Hindlimb muscle (tissue), 1 donor: ENCODE measurements at places on chromosomes 1 and 21. TPM values are rescaled to one million over a fixed set of nuclear protein-coding genes. Genes with fewer than 3 reads are reported as not detected.
A peak's percentile ranks its signal among the peaks of the same experiment; 100 is the strongest.

DNA sequence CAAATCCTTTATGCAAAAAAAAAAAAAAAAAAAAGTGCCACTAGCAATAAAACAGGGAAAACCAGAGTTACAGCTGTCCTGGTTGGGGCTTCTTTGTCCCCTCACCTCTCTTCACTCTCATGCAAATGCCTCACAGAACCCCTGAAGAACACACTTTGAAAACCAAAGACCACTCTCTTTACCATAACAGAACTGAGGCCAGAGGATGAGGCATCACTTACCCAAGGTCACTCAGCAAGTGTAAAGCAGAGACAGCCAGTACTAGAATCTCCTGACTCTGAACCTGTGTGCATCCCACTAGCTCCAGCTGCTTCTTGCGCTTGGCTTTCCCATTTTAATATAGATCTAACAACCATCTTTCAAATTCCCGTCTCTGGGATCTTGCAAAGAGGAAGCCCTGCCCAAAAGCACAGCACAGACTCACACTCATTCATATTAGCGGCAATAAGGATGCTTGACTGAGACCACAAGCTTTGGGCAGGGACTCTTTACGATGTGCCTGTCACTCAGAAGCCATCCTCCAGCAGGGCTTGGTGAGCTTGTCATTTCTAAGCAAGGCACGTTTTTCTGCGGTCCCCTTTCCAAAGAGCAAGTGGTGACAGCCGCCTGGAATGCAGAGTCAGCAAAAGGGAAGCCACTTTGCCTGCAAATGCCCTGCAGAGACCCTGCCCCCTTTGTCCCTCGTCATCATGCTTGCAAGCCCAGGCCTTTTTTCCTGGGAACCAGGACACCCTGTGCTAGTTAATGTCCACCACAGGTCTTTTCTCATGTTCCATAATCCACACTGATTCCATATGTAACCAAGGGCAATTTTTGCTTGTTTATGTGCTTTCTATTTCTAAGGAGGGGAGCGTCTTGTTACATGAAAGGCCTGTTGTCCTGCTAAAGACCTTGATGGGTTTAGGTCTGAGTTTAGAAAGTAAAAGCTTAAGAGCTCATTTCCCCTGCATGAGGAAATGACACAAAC lies 76.5 kb upstream of the NFIA start:
- no peak for DNase-seq

DNA sequence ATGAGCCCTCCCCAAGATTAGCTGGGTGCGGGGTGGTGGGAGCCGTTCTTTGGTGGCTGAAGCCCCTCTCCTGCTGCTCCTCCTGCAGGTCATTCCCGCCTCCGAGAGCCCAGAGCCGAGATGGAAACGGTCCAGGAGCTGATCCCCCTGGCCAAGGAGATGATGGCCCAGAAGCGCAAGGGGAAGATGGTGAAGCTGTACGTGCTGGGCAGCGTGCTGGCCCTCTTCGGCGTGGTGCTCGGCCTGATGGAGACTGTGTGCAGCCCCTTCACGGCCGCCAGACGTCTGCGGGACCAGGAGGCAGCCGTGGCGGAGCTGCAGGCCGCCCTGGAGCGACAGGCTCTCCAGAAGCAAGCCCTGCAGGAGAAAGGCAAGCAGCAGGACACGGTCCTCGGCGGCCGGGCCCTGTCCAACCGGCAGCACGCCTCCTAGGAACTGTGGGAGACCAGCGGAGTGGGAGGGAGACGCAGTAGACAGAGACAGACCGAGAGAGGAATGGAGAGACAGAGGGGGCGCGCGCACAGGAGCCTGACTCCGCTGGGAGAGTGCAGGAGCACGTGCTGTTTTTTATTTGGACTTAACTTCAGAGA lies 448 bp downstream of the G0S2 start:
- peak; percentile 47 for DNase-seq

DNA sequence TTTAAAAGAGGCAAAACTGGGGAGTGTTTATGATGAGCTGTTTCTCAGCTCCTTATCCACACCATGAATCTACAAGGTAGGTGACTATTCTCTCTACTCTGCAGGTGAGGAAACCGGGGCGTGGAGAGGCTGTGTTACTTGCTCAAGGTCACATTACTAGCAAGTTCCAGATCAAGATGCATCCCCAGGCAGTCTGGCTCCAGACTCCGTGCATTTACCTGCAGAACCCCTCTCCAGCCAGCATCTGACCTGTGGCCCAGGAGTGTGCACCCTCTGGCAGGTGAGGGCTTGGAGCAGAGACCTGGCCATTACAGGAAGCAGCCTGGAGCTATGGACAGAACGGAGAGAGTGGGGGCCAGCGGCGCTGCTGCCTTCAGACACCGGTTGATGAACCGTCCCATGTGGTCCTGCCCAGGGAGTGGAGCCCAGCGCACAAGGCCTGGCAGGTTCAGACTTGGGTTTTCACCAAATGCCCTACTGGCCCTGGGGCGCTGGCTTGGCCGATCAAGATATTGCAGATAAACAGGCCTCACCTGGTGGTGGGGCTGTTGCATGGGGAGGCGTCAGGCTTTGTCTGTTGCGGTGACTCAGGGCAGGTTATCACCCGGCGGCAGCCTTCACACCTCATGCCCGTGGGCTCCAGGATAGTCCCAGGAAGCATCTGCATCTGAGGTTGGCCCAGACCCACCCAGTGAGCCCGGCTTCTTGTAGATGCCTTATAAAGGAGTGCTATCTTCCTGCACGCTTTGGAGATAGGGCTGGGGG lies 29.2 kb upstream of the WNT4 start:
- DNase-seq, result no peak

DNA sequence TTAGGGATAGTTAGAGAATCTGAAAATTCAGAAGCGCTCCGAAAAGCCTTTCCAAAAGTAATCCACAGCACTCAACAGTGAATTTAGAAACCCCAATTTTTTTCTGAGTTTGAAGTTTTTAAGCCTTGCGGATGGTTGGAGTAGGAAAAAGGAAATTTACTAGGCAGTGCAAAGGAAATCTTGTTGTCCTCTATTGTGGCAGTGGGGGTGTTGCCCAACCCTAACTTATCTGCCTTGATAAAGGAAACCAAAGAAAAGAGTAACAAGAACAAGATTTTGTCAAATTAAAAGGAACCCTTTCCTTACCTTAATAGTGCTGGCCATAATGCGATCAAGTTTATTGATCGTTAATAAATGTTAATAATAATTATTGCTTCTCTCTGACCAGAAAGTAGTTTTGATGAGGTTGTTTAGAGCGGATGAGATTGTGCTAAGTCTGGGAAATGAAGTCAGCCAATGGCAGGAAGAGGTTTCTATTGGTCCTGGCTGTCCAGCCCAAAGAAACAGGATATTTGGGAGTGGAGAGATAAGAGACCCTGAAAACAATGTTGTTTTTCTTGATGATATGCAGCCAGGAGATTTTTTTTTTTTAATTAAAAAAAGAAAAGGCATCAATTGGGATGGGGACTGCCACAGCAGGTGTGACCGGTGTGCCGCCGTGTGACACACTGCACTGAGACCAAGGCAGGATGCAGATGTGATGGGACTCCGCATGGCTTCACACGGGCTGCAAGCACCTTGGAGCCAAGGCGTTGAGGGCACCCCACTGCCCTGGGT lies at the start of gene ERG:
Gene ERG, minus strand, starts transcription at position 421 of the 777 bp plus-strand sequence. Its CDS starts 97 bp downstream, at position 324.
- DNase-seq, result no peak

DNA sequence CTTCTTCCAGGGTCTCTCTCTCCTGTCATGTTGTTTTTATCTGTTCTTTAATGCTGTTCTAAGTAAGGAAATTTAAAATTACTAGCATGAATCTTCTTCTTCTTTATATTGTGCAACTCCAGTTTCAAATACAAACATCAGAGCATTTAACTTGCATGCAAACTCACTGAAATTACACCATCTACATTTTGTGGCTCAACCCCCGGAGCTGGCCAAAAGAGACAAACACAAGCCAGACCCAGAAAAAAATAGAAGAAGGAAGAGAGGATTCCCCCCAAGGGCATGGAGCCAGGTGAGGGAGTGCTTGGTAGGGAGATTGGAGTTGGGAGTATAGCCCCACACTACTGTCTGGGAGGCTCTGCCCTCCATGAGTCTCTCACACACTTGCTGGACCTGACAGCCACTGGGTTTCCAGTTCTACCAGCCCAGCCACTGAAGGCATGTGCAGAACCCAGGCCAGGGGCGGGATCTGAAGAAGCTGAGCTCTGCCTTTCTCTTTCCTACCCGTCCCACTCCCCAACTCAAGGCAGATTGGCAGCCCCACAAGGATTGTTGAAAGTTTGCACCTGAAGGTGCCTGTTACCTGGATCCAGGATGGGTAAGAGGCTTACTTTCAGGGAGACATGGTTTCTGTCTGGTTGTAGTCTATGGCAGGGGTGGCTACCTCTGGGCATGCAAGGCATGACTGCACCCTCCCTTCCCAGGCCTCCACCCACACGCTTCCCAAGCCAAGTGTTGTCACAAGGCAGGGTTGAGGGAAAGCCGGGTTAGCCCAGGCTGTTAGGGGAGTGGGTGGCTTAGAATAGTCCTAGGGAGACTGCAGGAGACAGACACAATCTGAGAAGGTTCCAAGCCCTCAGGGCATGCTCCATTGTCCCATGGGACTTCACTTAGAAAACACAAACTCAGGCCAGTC lies 297.2 kb downstream of the TGFB2 start:
- no peak for DNase-seq

DNA sequence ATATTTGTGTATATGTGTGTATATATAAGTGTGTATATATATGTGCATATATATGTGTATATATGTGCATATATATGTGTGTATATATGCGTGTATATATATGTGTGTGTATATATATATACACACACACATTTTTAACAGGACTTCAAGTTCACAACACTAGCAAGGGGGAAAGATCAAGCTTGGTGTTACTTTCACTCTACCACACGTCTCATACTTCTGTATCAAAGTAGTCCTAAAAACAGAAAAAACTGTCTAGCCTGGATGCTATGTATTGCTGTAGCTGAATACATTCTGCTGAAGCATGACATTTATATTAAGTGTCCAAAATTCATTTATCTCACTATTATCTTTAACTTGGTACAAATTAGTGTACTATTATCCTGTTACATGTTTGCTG lies 17.9 kb upstream of the ATP6V1G3 start:
- no peak for DNase-seq

- DNase-seq, result peak; percentile 40
These were observed 374 bp downstream of the SH2D5 start for GRCh38 chr1:20732071-20732587.

- DNase-seq, result no peak
These were observed 299 bp downstream of the DIP2A start for GRCh38 chr21:46459024-46459355.

DNA sequence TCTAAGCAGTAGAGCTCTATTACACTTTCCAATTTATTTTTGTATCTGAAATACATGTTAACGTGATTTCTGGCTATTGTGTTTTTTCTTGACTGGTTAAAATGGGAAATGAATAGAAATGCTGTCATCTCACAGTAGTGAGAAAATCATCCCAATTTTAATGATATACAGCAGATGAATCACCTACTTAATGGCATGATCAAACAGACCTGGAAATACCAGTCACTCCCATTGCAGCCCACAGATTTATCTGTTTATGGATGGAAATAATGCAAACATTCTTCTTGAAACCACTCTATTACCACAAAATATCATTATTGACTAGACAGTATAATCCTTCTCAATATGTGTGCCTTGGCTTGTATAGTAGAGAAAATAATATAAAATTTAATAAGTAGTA lies 497.8 kb upstream of the ADAMTS5 start:
- no peak for DNase-seq

DNA sequence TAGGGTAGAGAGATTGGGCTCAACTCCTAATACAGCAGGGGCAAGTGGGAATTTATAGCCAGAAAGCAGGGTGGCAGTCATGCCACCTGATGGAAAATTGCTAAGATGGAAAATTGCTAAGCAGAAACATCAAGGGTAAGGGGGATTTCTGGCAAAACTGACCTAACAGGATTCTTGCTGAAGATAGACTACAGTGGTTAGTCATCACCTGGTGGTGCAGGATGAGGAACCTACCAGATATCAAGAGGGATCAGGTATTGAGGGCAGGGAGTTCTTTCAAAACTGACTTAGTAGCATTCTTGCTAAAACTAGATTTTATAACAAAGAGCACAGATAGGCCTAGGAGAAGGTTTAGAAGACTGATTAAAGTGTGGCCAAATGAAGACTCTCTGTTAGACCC lies 292.9 kb downstream of the PLPP3 start:
- no peak for DNase-seq

DNA sequence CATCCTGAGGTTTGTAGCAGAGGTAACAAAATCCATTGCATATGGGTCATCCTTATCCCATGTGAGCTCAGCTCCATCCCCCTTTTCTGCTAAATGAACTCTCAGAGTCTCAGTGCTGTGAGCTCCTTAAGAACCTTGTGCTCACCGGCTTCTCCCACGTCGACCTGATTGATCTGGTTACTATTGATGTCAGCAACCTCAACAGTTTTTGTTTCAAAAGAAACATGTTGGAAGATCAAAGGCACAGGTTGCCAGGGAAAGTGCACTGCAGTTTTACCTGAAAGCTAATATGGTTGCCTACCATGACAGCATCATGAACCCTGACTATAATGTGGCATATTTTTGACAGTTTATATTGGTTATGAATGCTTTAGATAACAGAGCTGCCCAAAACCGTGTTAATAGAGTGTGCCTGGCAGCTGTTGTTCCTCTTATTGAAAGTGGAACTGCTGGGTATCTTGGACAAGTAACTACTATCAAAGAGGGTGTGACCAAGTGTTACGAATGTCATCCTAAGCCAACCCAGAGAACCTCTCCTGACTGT lies 131.4 kb downstream of the HS2ST1 start:
- no peak for DNase-seq

- no peak for DNase-seq
These were observed 114.1 kb downstream of the CSMD2 start for GRCh38 chr1:34050709-34051485.

DNA sequence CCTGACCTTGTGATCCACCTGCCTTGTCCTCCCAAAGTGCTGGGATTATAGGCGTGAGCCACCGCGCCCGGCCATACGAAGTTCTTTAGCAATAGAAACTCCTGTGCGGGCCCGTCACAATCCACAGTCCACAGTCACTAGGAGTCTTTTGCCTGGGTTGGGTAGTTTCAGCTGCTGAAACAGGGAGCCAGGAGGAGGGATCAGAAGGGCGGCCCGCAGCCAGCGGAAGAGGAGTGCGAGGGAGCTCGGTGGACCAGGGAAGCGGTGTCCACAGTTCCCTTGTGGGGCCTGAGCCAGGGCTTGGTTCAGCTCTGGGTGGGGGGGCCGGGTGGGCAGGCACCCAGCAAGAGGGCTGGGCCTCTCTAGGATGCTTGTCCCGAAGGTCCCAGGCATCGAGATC lies 17.9 kb upstream of the HSPG2 start:
- no peak for DNase-seq

DNA sequence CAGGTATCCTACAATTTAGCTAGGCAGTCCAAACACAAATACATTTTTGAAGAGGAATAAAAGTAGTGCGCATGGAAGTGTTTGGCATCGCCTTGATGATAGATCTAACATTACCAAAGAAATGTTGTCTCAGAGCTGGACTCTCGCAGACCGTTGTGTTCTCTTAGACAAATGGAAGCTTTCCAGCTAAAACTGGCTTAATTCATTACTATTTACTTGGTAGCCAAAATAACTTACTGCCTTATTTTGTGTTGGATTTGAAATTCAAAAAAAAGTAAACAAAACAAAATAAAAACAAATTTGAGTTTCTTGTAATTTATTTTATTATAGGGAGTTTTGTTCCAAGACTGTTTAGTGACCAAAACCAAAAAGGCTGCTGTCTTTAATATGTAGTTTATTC lies 51.6 kb downstream of the PDE4B start:
- no peak for DNase-seq

GRCh38 chr21:31141389-31142000 lies 103.2 kb upstream of the KRTAP19-8 start:
- DNase-seq, result no peak

Gene HORMAD1
- polyA plus RNA-seq, result not detected

Gene DMBX1
- not detected for polyA plus RNA-seq

Gene OXCT2
- 0.37 TPM for polyA plus RNA-seq

Gene SYCP1
- not detected for polyA plus RNA-seq

Gene CATSPERE
- polyA plus RNA-seq, result 0.93 TPM

Gene TP73
- polyA plus RNA-seq, result 2.1 TPM
